Activated CD4-positive, alpha-beta T cell treated with anti-CD3 and anti-CD28 coated beads, Interleukin-2, amount 50 U/mL, for 16 hours (primary cell): ENCODE measurements at places on chromosomes 12 and 14.

DNA sequence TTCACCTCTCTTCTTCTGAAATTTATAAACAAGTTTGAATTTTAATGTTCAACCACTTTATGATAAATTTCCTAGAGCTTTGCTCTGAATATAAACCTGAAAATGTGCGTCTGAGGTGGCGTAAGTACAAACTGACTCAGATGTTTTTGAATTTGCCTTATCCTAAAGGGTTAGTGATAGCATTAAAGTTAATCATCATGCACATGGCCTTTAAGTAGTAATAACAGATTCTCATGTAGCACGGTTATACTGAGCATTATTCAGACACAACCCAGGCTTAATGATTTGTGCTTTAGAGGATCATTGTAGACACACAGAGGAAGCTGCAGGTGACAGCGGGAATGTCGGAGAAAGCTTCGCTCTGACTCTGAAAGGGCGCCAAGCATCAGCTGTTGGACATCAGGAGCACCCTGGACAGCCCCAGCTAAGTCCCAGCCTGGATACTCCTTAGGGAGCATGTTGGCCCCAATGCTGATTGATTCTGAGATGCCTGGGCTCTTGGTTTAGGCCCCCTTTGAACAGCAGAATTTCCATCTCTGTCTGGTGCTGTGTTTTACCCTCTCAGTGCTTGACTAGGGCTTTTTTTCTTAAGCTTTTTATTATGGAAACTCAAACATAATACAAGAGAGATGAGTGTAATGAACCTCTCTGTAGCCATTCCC, 91.1 kb downstream of the PLXNC1 start:
- no peak for DNase-seq

DNA sequence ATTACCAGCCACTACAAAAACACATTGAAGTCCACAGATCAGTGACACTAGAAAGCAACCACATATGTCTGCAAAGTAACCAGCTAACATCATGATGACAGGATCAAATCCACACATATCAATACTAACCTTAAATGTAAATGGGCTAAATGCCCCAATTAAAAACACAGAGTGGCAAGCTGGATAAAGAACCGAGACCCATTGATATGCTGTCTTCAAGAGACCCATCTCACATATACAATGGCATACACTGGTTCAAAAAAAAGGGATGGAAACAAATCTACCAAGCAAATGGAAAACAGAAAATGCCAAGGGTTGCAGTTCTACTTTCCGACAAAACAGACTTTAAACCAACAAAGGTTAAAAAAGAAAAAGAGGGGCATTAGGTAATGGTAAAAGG, 307.7 kb downstream of the GPHN start:
- DNase-seq: no peak

- peak; percentile 58 for DNase-seq
Measured at GRCh38 chr12:75781532-75782046, 250.0 kb downstream of the PHLDA1 start.

- DNase-seq: no peak
Measured at GRCh38 chr12:64682572-64683277, 72.4 kb downstream of the RASSF3 start.

- DNase-seq: no peak
Measured at GRCh38 chr14:61625165-61625564, 70.1 kb upstream of the HIF1A start.

DNA sequence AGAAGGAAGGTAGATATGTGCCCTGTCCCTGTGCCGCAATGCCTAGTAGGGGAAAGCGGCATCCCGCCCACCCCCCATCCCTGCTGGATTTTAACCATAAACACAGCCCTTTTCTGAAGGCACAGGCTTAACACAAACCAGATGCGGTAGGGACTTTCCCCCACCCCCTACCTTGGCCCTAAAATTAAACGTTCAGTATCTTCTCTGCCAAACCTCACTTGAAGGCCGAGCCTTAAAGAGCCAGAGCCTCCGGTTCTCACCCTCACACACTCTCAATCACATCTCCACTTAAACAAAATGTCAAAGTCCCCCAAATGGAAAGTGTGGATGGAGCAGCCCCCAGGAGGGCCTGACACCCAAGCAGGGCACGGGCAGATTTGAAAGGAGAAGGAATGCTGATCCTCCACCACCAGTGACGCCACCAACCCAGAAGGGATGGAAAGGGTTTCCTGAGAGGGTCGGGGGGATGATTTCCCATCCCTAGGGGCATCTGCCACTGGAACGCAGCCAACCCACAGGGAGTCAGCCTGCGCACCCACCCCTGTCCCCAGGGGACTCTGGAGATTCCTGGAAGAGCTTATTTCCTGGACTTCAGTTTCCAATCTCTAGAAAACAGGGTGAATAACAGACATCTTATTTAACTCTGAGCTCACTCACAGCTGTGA, 26.4 kb downstream of the ACTN1 start:
- DNase-seq: no peak

- peak; percentile 10 for DNase-seq
Measured at GRCh38 chr12:120361506-120362208, 7.3 kb downstream of the MSI1 start.

GRCh38 chr14:100804558-100805309, 21.2 kb upstream of the MEG3 start:
- no peak for DNase-seq

DNA sequence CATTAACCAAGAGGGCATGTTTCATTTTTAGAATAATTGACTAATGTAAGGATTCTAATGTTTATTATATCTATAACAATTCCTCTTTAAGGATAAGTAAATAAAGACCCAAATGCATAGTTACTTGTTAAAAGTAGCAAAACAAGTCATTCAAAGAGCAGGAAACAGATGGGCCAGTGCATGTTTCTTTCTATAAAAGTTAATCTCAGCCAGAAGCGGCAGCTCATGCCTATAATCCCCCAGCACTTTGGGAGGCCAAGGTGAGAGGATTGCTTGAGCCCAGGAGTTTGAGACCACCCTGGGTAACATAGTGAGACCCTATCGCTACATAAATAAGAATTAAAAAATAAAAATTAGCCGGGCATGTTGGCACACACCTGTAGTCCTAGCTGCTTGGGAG, 391.0 kb upstream of the RGS6 start:
- DNase-seq: no peak

- DNase-seq: no peak
Measured at GRCh38 chr12:82655751-82656150, 31.0 kb upstream of the TMTC2 start.

- DNase-seq: no peak
Measured at GRCh38 chr14:105224845-105225570, 23.3 kb upstream of the BTBD6 start.

- no peak for DNase-seq
Measured at GRCh38 chr12:38666425-38666824, 239.0 kb downstream of the CPNE8 start.

DNA sequence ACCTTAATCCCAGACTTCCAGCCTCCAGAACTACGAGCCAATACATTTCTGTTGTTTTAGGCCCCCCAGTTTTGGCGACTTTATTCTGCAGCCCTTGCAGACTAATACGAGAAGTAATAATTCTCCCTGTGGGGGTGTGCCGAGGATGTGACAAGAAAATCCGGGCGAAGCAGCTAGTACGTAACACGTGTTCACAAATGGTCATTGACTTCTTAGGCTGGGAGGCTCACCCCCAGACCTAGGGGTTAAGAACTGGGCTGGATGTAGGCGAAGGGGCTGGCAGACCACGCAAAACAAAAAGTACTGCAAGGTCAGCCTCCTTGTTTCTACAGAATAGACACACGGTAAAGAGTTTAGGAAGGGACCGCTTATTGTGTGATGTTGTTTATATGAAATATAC, 69.8 kb upstream of the ESRRB start:
- no peak for DNase-seq

DNA sequence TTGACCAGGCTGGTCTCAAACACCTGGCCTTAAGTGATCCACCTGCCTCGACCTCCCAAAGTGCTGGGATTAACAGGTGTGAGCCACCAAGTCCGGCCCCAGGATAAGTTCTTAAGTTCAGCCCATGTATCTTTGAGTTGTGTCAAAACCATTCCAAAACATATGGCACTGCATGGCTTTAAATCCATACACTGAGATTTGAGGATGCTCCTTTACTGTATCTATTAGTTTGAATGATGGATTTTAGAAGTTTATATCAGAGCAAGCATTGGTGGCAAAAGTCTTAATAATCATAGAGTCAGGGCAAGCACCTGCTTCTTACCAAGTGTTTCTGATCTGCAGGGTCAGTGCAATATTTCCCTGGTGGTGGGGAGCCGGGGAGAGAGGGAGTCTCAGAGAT, 6.1 kb downstream of the KRT6B start:
- no peak for DNase-seq

- DNase-seq: no peak
Measured at GRCh38 chr12:75207338-75208083, 2.1 kb downstream of the KCNC2 start.
